PC-9 (cell line): ENCODE measurements at places on chromosomes 3 and 15.

GRCh38 chr3:155079746-155080487 lies at the start of gene MME:
MME (plus strand) TSS chr3:155080319; CDS start chr3:155084168, 3,849 bp downstream.
- no peak for DNase-seq

DNA sequence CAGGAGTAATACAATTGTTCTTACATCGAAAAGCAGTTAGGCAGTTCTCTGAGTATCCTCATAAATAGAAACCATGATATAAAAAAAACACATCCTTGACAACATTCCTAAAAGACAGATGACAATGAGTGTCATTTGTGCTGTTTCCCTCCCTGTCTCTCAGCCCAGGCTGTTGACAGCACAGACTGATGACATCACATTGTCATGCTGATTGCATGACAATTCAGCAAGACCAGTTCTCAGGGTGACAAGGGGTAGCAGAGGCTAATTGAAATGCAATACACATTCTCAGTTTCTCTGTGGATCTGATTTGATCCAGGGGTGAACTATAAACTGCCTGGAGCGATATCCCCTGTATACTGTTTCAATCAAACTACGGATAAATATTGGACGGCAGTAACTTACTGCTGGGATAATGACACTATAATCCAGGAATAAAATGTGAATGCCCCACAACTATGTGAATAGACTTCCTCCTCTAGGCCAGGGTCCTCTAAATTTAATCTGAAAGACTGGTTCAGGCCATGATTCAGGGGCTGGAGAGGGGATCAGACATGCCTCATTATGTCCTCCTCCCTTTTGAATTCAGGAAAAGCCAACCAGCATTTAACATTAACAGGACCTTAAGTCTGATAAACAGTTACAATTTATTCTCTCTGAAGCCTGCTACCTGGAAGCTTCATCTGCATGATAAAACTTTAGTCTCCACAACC lies 16.7 kb upstream of the EIF1B start:
- DNase-seq = no peak

DNA sequence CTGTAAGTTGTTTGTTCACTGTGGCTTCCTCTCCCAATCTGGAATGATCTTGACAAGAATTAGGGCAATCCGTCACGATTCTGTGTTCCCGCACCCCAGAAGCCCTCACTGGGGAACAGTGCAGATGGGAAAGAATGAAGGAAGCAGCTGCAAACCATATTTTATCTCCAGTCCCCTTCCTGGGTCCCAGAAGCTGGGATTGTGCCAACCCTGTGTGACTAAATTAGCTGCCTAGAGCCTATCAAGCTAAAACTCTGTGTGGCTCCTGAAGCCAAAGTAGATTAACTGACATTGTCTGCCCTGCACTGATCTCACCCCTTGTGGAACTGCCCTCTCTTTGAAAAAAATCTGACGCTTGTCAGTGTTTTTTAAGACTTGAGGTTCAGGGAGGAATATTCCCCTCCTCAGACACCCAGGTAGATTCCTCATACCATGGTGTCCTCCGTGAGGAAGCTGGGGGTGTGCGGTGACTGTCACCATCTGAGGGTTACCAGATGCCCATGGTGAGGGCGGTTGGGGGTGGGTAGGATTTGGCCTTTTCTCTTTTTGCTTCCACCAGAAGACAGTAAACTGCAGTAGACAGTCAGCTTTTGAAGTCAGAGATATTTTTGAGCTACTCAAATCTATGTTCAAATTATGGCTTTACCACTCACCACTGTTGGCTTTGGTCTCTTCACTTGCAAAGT lies 358.3 kb upstream of the TPM1 start:
- no peak for DNase-seq

GRCh38 chr3:51401735-51402134 lies 10.7 kb downstream of the RBM15B start:
- no peak for DNase-seq

- no peak for DNase-seq
Observed at GRCh38 chr3:113802795-113803455, 35.7 kb upstream of the GRAMD1C start.

DNA sequence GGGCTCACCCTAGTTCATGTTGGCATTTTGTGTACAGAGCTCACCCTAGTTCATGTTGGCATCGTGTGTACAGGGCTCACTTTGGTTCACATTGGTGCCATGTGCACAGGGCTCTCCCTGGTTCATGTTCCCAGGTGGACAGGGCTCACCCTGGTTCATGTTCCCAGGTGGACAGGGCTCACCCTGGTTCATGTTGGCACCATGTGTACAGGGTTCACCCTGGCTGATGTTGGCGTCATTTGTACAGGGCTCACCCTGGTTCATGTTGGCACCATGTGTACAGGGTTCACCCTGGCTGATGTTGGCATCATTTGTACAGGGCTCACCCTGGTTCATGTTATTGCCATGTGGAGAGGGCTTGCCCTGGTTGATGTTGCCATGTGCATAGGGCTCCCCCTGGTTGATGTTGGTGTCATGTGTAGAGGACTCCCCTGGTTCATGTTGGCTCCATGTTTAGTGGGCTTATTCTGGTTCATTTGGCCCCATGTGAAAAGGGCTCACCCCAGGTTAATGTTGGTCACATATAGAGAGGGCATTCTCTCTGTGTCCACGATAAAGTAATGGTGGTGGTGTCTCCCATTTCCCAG lies 31.7 kb upstream of the NR2C2 start:
- no peak for DNase-seq

GRCh38 chr3:38354588-38355330 lies 8.2 kb downstream of the XYLB start:
- no peak for DNase-seq

- DNase-seq = no peak
Observed at GRCh38 chr15:100926258-100926657, 7.1 kb downstream of the LRRK1 start.

GRCh38 chr15:72306211-72306785 lies 13.7 kb downstream of the CELF6 start:
- DNase-seq = no peak

DNA sequence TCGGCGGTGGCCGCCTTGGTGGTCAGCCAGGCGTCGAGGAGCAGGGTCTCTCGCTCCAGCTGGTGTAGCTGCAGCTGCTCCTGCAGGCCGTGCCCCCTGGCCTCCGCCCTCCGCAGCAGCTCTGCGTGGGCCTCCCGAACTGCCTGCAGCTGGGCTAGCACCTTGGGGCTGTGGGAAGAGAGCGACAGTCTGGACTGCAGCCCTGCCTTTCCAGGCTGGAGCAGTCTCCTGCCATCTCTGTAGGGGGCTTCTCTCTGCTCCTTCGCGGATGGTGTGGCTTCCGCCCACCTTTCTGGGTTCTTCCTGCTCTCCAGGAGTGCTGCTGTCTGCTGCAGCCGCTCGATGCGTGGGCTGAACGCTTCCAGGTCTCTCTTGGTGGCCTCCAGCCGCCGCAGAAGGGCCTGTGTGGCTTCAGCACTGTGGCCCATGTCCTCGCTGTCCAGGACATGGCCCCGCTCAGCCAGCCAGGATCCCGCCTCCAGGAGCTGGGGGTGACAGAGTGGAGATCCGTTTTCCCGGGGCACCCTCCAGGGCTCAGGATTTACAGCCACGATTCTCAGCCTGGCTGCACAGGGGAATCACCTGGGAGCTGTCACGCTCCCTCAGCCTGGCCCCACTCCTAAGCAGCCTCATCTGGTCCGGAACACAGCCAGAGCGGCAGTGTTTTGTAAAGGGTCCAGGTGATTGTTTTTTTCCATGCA lies 16.8 kb downstream of the PLA2G4B start:
- no peak for DNase-seq

DNA sequence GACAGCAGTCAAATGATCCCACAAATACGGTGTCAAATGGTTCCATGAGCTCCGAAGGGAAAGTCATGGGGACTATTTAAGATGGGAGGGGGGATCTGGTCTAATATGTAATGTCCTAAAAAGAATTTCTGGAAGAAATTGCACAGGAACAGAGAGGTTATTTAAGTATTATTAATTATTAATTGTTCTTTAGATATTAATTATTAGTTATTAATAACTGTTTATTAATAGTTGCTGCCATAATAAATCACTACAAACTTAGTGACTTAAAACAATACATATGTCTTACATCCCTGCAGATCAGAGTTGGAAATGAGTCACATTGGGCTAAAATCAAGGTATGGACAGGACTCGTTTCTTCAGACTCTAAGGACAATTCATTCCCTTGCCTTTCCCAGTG lies 588.2 kb upstream of the NR2F2 start:
- no peak for DNase-seq

- no peak for DNase-seq
Observed at GRCh38 chr15:88681610-88682221, 42.9 kb downstream of the ISG20 start.

GRCh38 chr15:80730387-80730786 lies 35.3 kb downstream of the ABHD17C start:
- no peak for DNase-seq

DNA sequence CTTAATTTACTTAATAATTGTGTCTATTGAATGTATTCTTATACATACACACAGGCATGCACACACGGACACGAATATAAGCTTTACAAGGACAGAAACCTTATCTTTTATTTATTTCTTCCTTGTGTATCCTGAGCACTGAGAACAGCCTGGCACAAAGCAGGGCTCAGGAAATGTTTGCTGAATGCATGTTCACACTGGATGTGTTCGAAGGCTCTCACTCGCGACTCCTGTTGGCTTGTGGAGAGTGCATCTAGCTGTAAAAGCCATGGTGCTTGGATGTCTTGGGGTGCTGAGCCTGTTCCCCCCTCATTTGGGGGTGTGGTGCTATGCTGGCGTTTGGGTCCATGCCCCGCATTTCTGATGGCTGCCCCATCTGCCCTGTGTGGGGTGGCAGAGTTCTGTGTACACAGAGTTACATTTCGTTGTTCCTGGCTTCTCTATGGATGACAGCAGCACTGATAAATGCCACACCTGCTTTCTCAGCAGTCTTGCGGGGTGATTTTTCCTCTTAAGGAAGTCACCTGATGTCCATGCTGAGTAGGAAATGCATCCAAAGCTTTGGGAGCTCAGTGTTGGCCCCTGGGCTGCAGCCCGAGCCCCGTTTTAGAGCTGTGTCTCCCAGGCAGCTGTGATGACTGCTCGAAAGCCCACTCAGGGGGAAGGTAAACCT lies 148.5 kb downstream of the IGF1R start:
- DNase-seq = no peak

GRCh38 chr3:55654123-55654760 lies 167.1 kb upstream of the WNT5A start:
- no peak for DNase-seq

GRCh38 chr3:79383402-79384012 lies 384.3 kb downstream of the ROBO1 start:
- DNase-seq = no peak

DNA sequence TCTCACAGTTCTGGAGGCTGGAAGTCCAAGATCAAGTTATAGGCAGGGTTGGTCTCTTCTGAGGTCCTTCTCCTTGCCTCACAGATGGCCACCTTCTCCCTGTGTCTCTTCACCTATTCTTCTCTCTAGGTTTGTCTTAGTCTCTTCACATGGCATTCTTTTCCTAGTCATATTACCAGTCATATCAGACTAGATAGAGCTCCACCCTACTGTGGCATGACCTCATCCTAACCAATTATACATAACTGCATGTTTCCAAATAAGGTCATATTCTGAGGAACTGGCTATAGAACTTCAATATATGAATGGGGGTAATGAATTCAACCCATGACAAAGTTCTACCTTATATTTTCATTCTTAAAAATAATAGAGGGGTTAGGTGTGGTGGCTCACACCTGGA lies 196.4 kb upstream of the UBE3A start:
- no peak for DNase-seq

DNA sequence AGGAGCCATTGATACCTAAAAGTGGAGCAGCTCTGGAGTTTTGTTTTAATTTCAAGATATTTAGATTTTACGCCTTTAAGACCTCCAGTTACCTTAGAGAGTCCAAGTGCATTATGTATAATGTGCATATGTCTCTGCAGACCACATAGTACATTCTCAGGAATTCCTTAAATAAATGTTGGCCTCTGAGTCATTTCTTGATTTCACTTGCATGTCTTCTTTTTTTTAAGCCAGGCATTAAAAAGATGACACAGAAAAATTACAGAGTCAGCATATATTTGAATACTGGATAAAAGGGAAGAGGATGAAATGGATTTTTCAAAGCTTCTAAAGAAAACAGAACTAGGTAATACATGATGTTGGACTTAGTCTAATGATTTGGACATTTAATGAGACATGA lies 125.2 kb downstream of the TMCO5A start:
- no peak for DNase-seq

GRCh38 chr3:43162230-43163084 lies 56.6 kb upstream of the POMGNT2 start:
- DNase-seq = no peak

GRCh38 chr3:38649500-38650247 lies at the start of gene SCN5A:
SCN5A (minus strand) TSS chr3:38649687; CDS start chr3:38633307, 16,380 bp downstream.
- no peak for DNase-seq

- DNase-seq = no peak
Observed at GRCh38 chr3:96483781-96484180, 330.6 kb upstream of the EPHA6 start.

DNA sequence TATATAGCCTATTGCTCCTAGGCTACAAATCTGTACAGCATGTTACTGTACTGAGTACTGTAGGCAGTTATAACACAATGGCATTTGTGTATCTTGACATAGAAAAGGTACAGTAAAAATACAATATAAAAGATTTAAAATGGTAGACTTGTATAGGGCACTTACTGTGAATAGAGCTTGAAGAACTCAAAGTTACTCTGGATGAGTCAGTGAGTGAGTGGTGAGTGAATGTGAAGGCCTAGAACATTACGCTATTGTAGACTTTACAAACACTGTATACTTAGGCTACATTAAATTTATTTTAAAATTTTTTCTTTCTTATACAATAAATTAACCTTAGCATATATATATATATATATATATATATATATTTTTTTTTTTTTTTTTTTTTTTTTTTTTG lies 140.0 kb upstream of the UBE2E1 start:
- DNase-seq = no peak

GRCh38 chr15:63322541-63322940 lies 45.1 kb downstream of the APH1B start:
- DNase-seq = no peak

DNA sequence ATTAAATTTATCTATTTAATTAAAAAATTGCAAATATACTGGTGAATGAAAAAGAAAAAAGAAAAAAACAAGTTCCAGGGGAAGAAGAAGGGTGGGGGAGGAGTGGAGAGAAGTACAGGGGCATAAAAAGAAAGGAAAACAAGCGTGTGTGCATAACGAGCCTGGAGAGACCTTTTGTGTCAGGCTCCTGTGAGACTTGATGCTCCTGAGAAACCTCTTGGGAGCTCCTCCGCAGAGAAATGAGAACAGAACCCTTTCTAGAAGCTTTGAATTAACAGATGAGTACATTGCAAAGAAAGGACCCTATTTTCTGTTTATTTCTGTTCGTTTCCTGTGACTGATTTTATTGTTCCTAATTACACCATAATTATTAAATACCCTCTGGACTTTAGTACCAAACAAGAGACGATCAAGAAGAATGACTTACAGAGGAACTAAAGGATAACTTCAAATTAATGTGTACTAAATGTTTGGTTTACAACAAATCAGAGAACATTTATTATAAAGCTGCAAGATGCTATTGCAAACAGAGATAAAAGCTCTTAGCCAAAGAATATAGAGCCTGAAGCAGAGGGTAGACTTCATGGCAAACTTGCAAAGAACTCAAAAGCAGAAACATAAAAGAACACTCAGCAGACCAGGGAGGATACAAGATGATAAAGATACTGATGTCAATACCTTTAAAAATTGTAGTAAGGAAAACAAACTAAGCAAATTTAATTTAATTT lies 74.7 kb downstream of the DPPA2 start:
- DNase-seq = no peak
